Right renal pelvis (tissue), 4 donors: ENCODE measurements at places on chromosomes 5 and 9.
A peak's percentile ranks its signal among the peaks of the same experiment; 100 is the strongest.

DNA sequence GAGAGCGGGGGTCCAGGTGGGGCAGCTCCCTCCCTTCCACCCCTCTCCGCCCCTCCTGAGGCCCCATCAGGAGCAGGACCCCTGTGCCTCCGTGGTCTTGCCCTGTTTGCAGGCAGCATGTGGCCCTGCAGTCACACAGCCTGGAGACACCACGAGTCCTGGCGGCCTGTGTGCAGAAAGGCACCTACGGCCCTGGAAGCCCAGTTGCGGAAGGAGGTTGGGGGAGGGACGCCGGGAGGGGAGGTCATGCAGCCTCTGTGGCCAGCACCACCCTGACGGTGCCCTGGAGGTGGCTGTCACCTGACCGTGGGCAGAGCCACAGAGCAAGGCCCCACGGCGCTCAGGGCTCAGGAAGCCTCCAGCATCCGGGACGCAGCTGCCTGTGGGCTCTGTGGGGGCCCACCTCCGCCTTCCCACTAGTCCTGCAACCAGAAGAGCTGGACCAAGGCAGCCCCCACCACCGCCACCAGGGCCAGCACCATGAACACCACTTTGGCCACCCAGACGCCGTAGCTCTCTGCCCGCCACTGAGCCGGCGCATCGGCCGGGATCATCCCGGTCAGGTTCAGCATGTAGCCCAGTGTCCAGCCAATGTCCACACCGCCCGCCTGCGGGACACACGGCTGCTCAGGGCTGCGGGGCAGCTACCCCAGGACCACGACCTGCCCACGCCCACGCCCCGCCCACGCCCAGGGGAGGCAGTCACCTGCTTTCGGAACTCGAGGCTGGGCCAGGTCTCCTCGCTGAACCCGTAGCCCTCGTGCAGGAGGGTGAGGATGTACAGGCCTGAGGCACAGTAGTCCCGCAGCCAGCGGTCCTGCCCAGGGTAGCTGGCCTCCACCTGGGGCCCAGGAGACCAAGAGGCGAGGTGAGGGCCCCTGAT, 6.4 kb downstream of the ENTPD8 start:
- DNase-seq = no peak

DNA sequence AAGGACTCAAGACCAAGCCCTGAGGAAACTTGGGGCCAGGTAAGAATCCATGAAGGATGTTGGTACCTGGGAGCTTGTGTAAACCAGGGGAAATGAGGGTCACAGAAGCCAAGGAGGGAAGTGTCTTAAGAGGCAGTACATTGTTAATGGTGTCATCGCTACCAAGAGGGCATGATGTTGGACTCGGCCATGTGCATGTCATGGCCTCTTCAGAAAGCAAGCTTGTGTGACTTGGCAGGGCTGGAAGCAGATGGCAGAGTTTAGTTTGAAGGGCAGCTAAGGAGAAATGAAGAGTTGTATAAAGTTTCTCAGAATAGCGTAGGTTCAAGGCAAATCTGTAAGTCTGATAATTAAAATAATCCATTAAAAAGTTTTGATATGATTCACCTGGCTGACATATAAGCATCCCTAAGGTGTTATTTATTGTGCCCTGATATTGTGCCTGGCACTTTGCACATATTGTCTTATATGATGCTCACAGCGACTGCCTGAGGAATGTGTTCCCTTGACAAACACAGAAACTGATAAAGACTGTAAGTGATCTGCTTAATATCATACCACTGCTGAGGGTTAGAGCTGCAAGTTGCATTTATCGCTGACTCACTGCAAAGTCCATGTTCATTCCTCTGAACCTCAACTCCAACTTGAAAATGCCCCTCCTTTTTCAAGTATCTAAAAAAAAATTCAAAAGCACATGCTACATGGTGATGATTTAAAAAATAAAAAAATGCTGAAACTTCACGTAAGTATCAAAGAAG, 81.3 kb upstream of the PTPN3 start:
- no peak for DNase-seq

- DNase-seq = no peak
Measured at GRCh38 chr5:174431504-174431903, 292.9 kb upstream of the MSX2 start.

DNA sequence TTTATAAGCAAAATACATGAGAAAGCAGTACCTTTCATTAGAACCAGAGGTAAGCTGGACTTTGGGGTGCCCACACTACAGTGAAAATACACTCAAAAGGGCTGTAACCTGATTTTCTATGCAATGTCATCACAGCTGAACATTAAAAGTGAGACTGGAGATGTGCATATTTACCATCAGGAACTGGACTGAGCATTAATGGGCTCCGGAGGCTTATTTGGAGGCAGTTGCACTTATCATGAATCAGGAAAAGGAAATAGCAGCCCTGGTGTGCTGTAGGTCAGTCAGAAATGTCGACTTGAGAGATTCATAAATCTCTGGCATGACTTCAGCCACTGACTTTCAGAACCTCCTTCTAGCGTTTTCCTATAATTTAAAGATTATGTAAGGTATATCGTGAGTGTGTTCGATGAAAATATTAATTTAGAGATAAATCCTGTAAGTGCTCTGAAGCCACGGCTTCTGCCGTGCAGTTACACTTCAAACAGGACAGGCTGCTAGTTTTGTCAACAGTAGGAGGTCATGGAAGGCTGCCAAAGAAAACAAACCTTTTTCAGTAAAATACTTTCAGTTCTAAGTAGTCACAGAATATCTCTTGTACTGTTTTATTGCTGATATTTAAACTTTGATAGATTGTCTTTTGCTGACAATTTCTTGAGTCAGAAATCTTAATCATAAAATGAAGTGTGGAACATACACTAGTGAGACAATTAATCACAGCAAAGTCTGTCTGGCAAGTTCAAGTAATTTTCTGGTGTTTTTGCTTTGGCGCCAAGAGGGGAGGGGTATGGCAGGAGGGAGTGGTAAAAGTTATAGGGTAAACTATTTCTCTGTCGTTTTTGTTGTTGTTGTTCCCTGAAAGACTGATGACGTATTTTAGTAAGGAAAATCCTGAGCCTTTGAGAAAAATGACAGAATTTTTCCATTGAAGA, 939.7 kb downstream of the NR2F1-AS1 start:
- peak; percentile 91 for DNase-seq

GRCh38 chr9:117205806-117206205, 209.1 kb downstream of the ASTN2 start:
- no peak for DNase-seq

- no peak for DNase-seq
Measured at GRCh38 chr5:18959535-18959934, 1028.5 kb downstream of the CDH18 start.

DNA sequence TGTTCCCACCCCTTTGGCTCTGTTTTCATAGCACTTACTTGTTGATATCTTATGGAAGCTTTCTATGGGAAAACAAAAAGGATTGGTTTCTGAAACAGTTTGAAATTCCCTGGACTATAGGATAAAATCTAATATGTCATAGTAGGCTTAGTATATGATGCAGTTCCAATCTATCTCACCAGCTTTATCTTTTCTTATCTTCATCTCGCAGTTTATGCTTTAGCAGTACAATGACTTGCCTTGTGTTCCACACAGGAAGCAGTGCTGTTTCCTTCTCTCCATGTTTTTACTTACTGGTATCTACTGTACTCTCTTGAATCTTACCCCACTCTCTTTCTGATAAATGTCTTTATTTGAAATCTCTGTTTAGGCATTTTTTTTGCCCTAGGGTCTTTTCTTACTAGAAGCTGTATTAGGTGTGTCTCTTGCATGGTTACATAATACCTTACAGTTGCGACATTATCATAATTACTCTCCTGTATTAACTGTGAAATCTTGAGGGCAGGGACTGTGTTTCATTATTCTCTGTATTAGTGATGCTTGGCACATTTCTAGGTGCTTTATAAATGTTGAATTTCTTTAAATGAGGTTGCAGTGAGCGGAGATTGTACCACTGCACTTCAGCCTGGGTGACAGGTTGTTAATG, 76.3 kb downstream of the FOCAD start:
- DNase-seq = no peak

- no peak for DNase-seq
Measured at GRCh38 chr5:115948091-115948534, 14.2 kb upstream of the LVRN start.

GRCh38 chr5:9544056-9544455, 1.8 kb downstream of the SEMA5A start:
- DNase-seq = no peak

GRCh38 chr9:26891726-26892125, 876 bp downstream of the CAAP1 start:
- peak; percentile 28 for DNase-seq

- no peak for DNase-seq
Measured at GRCh38 chr9:38024036-38024681, 44.9 kb downstream of the SHB start.

GRCh38 chr5:116754556-116754955, 179.9 kb upstream of the SEMA6A start:
- no peak for DNase-seq

DNA sequence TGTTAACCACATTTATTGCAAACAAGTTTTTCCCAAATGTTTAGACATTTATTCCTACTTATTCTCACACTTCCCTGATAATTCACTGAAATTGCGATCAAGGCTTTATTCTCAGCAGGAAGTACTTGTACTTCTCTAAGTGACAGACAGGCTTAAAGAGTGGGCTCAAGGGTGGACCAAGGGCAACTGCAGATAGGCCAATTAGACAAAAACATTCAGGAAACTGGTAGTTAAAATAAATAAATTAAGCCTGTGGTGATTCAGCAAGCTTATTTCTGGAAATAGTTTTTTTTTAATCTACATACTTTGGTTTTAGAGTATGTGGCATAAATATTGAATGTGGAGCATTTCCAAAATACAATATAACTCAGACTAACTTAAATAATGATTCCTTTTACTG, 136.1 kb downstream of the UGCG start:
- DNase-seq = no peak

DNA sequence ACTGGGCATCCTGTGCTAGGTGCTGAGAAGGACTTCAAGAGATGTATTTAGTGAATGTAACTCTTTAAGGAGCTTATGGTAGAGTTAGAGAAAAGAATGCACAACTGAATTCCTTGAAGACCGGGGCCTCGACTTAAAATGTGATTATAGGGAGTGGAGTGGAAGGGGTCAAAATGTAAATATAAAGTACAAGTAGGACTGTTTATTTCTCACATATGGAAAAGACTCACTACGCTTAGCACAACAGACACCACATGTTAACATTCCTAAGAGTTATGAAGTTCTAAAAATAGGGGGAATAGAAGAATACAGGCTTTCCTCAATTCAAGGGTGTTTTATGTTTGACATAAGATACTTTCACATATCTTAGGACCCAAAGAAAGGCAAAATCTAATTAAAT, 117.8 kb upstream of the OSMR start:
- DNase-seq = no peak

GRCh38 chr9:38331141-38331540, 61.4 kb upstream of the ALDH1B1 start:
- DNase-seq = no peak

- DNase-seq = no peak
Measured at GRCh38 chr9:93264338-93265125, 80.6 kb downstream of the WNK2 start.

- DNase-seq = no peak
Measured at GRCh38 chr9:125650271-125650737, 56.7 kb downstream of the MAPKAP1 start.

- DNase-seq = no peak
Measured at GRCh38 chr5:123285122-123286023, 137.8 kb downstream of the CEP120 start.

DNA sequence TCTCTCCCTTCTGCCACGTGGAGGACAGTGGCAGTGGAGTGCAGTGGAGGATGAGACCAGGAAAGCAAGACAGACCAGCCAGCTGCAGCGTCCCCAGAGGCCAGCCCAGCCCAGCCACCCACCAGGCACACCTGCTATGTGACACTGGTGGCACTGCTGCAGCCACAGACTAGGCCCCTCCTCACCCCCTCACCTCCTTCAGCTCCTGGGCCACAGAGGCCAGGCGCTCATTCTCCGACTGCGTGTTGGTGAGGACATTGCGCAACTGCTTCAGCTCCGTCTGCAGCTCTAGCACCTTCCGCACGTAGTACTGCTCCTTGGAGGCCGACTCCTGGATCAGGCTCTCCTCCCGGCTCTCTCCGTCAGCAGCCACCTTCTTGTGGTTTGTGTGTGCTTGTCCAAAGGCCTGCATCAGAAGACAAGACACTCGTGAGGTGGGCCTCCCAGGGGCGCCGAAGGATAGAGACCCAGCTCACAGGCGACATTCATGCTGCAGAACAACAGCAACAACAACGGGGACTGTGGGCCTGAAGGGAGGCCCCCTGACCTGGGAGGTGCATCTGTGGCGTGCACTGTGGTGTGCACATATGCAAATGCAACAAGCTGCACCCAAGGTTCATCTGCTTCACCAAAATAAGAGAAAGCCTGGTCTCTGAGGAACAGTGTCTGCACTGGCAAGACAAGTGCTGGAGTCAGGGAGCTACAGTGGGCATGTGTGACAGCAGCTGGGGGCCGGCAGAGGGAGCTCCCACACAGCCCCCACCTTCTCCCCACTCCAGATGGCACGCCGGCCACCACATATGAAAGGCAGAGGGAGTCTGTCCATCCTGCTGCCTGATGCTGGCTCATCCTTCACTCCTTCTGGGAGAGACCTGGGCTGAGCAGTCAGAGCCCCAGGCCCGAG, 35.5 kb downstream of the BICD2 start:
- DNase-seq = no peak

GRCh38 chr5:151318850-151319732, 15.5 kb upstream of the SLC36A3 start:
- no peak for DNase-seq

GRCh38 chr9:80175286-80176150, 603.8 kb downstream of the TLE4 start:
- no peak for DNase-seq

DNA sequence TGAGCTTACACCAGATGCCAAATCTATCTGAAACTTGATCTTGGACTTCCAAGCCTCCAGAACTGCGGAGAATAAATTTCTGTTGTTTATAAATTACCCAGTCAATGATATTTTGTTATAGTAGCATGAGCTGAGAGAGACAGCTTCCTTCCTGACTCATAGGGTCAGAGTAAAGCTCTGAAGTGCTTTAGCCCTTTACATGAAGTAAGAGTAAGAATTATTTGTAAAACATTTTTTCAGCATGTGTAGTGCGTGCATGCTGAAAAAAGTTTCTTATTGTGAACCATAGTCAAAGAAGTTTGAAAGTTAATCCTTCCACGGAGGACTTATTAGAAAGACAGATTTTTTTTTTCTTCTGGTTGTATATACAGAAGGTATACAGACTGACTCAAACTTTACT, 172.4 kb downstream of the DMRT2 start:
- no peak for DNase-seq

- no peak for DNase-seq
Measured at GRCh38 chr9:20740929-20741582, 57.0 kb downstream of the FOCAD start.

GRCh38 chr5:116577064-116577788, 2.6 kb upstream of the SEMA6A start:
- DNase-seq = no peak
